ENCODE measurements at places on chromosomes 1 and 21.

- no peak for DNase-seq
Measured at GRCh38 chr1:53291574-53291973, 36.3 kb downstream of the LRP8 start.

DNA sequence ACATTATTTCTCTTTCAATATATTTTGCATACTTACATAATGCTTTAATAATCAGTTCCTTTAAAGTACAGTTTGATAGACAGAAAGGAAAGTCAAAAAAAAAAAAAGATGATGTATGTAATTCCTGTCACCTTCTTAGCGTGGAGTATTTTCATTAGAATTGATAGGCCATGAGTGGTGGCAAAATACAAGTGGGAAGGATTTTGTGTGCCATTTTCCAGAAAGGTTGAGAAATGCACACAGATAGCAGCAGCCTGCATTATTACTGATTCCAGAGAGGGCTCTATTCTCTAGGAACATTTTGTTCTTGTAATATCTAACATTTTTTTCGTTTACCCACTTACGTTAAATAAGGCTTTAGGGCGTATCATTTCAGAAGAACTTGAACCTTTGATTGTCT, 475.6 kb downstream of the DSCAM start:
- no peak for DNase-seq

DNA sequence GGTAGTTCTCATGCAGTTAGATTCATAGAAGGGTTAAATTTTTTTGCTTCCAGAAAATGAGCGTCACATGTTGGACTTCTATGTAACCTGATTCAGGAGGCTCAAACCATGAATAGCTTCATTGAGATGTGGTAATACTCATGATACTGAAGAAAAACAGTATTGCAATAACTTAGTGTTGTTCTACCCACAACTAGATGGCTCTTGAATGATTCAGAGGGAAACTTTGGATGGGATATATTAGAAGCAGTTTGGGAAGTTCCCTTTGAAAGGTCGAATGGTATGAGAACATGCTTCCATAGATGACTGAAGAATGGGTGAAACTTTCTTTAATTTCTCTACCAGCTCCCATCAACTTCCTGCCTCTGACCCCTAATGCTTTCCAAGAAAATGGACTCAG, 211.7 kb upstream of the PTGFR start:
- DNase-seq = no peak

DNA sequence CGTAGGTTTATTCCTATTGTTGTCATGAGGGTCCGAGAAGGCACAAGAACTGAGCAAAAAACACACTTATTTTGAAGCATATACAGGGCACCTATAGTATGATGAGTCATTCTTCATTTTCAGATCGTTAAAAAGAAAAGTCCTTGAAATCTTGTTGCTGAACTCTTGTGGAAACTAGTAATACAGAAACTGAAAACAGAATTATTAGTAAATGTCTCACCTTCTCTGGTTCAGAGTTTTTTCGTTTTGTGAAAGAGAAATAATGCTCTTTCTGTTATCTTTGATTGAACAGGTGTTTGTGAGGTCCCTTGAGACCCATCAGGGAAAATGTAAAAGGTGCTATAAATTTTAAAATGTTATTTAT, 102.0 kb upstream of the COA6 start:
- no peak for DNase-seq

DNA sequence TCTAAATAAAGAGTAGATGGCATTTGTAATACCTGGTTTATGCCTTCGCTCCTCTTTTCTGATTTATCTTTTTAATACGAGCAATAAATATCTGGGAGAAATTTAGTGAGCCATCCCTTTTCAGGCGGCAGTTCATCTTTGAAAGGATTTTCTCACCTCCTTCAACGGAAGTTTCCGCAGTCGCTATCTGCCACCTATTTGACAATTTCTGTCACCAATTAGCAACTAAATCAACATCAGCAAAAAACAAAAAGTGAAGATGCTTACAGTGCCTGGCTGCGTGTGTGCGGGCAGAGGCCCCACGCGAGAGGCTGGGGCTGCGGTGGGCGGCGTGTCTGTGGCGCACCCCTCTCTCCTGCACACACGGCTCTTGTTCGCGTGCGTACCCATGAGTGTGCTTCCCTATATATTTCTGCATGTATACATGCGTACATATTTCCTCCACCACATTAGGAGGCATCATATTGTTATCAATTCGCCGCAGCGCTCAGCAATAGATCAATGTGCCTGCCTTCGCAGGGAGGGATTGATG, 117.3 kb upstream of the BARHL2 start:
- no peak for DNase-seq

- no peak for DNase-seq
Measured at GRCh38 chr1:214933375-214933774, 149.2 kb upstream of the KCNK2 start.

DNA sequence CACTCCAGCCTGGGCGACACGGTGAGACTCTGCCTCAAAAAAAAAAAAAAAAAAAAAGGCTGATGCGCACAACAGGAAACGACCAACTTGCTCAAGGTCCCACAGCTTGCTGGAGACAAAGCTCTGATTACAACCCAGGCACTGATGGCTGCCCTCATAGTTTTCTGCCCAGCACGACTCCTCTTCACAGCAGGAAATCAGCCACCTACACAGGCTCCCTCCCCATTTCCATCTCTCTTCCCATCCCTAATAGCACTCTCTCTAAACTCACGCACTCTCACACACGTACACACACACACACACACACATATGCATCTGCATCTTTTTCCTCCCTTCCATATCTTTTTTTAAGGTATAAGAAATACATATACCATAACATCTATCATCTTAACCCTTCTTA, 153.5 kb upstream of the SOD1 start:
- DNase-seq = no peak

GRCh38 chr1:184437291-184437690, 50.5 kb downstream of the C1orf21 start:
- DNase-seq = no peak
